ENCODE measurements at places on chromosomes 2 and 18.

GRCh38 chr2:234453216-234453615, 43.7 kb downstream of the ARL4C start:
- no peak for DNase-seq

DNA sequence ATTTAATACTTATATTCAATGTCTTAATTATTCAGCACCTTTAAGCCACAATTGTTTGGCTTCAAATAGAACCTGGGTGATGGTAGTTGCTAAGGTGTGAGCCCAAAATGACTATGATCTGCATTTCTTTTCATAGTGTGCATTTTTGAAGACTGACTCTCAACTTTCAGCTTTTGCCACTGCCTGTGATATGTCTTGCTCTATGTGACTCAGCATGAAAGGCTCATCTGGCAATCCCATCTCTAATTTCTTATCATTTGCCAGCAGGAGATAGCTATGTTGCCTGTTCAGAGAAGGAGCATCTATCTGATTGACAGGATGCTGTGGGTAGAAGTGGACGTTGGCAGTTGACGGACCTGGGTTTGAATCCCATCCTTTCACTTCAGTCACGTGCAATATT, 34.5 kb upstream of the CCDC93 start:
- no peak for DNase-seq

DNA sequence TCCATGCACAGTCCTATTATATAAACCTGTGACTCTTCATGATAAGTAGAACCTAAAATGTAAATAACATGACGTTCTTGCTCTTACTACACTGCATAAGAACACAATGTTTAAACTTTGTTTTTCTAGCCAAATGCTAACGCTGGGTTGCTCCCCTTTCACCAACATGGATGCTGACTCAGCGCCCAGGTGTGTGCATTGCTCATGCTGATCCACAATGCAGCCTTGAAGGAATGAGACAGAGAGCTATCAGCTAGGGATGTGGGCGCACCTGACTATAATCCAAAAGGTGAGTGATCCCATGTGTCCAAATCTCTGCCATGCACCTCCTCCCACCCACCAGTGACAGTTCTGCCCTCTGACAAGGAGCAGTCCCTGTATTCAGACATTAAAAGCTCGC, 235.0 kb downstream of the IRS1 start:
- DNase-seq = peak; percentile 56

- DNase-seq = peak; percentile 27
These were observed 157.6 kb upstream of the NRP2 start for GRCh38 chr2:205524656-205525055.

- no peak for DNase-seq
These were observed 18.6 kb upstream of the CTLA4 start for GRCh38 chr2:203849010-203849409.

- DNase-seq = no peak
These were observed 1071.7 kb downstream of the RPIA start for GRCh38 chr2:89763254-89763580.

- no peak for DNase-seq
These were observed 85.3 kb upstream of the MGAT4A start for GRCh38 chr2:98816281-98816680.

GRCh38 chr2:231781798-231782726, 980 bp upstream of the PDE6D start:
- peak; percentile 42 for DNase-seq

DNA sequence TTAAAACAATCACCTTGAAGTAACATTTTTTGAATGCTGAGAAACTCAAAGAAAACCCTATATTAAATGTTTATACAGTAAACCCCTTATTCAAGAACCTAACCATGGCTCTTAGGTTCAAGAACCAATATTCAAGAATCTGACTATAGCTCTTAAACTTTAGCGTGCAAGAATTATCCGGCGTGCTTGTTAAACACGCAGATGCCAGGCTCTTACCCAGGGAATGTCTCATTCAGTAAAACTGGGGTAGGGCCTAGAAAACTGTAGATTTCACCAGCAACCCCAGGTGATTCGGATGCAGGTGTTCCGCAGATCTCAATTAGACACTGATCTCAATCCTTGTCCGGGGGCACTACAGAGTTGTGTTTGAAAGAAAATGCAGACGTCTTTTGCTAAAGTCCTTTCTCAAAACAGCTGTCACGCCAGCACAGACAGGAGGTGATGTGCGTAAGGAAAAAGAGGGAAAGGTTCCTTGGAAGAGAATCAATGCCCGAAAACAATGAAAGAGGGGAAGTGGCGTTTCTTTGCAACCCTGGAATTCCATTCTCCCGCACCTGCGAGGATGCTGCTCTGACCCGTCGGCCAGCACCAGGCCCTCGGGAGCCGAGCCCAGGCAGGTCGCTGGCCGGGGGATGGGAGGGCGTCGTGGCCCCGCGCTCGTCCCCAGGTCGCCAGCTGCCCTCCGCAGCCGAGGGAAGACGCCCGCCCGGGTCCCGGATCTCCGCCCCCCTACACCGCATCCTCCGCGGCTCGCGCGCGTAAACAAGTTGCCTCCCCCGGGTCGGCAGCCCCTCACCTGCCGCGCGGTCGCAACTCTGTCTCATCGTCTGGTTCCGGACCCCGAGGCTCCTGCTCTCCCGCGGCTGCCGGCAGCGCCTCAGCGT, 851 bp downstream of the EIF2AK3 start:
- peak; percentile 19 for DNase-seq

DNA sequence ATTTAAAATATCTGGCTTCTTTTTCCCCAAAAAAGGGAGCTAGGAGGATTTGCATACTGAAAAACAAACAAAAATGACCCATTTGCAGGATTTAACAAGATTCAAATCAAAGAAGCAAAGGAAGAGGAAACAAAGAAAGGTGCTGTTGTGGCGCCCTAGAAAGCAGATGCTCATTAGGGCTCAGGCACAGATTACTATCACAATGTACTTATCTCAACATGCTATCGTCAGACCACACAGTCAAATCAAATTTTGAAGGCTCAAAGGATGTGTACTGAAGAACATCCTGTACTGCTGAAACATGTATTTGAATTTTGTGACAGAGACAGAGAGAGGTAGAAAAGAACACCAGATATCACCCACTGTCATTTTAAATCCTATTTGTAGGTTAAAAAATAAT, 10.9 kb downstream of the RBMS1 start:
- no peak for DNase-seq

GRCh38 chr2:29394981-29395350, 279.8 kb downstream of the CLIP4 start:
- no peak for DNase-seq

GRCh38 chr2:47250586-47251403, 95.7 kb upstream of the STPG4 start:
- peak; percentile 23 for DNase-seq

- no peak for DNase-seq
These were observed 228.9 kb downstream of the EIPR1 start for GRCh38 chr2:3148716-3149115.

DNA sequence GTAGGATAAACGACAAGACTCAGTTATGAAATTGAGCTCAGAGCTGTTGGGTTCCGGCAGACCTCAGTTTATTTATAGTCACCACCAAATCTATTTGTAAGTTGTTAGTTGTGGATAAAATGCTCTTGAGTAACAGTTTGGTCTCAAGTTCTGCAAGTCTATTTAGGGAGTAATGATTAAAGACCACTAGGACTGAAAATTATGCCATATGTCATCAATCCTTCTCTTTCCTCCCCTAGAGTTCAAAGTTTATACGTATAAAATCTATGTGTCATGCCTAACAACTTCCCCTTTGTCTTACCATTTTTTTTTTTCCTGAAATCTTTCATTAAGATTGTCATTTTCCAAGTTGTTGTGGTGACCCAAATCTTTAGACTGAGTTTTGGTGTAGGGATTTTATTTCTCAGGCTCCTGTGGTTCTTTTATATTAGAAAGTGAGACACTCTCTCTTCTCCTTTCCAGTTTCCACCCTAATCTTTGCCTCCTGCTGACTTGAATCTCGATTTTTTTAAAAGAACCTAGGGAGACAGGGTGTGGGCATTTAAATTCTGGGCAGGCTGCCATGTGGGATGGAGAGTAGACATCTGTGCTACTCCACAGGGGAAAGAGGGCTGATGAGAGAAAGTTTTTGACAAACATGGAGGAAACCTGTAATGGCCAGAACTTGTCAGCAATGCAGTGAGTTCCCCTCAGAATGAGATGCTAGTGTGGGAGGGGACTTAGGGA, 51.0 kb downstream of the LAMA3 start:
- peak; percentile 14 for DNase-seq

DNA sequence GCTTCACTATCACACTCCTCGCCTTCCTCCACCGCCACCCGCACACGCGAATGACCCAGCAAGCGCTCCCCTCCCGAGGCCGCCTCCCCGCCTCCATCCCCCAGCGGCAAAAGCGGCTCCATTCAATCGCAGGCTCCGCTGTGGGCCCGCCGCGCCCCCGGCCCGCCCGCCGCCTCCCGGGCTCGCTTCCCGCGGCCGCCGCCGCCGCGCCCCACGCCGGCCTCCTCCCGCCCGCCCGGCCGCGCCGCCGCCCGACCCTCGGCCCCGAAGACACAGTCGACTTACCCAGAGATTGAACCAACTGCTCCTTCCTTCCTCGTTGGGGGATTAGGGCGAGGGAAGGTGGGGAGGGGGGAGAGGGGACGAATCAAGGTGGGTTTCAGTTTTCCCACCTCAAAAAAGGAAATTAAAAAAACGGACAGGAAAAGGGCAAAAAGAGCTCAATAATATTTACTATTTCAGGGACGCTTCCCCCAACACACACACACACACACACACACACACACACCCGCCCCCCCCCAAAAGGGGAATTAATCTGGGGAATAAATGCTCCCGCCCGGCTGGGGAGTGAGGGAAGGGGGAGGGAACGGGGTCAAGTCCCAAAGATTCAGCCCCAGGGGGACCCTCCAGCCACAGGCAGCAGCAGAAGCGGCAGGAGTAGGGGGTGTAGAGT, 743 bp downstream of the XPO1 start:
- DNase-seq = no peak

DNA sequence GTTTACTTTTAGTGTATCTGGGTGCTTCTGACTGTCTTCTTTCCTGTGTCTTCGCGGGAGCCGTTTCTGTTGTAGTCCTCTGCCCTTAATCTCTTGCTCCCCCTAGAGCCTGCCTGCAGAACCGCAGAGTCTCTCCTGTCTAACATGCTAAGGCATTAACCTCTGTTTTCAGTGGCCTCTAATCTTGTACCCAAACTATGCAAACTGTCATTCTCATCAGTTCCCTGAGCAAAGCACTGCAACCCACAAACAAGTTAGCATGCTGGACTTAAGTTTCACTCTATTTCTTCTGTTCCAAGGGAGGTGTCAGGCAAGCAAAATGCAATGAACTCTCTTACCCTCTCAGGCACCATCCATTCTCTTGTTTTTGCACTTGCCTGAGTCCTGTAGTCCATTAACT, 138.4 kb downstream of the OTX1 start:
- DNase-seq = peak; percentile 36

- no peak for DNase-seq
These were observed 276.7 kb downstream of the ZNF385B start for GRCh38 chr2:179584760-179585159.

- DNase-seq = no peak
These were observed 13.4 kb downstream of the STAM2 start for GRCh38 chr2:152162141-152162540.

DNA sequence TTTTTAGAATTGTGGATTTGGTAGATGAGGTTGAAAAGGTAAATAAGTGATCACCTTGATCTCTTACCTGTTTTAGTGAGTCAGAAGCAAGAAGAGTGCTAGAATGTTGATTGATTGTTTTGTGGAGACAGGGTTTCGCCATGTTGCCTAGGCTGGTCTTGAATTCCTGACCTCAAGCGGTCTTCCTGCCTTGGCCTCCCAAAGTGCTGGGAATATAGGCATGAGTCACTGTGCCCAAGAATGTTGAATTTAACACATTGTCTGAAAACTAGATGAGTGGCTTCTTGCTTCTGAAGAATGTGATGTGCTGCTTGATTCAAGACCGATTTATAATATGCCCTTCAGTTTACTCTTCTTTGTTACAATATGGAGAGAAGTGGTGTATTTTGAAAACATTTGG, 121.3 kb downstream of the FMNL2 start:
- peak; percentile 43 for DNase-seq

- no peak for DNase-seq
These were observed 258.5 kb downstream of the ASXL3 start for GRCh38 chr18:33836564-33836963.

DNA sequence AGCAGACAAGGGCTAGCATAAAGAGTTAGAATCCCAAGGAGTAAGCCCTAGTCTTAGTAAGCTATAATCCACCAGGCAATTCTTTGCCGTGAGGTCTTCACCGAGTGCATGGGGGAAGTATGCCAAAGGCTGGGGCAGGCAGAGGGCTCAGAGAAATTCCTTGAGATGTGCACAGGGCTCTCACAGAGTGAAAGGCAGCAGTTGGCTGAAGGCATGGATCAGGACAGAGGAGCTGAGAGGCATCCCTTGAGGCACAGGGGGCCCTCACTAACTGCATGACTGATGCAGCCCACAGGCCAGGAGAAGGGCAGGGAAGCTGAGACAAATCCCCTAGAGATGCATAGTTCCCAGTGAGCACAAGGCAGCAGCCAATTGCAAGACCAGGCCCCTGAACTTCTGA, 34.1 kb downstream of the PTH2R start:
- DNase-seq = no peak

DNA sequence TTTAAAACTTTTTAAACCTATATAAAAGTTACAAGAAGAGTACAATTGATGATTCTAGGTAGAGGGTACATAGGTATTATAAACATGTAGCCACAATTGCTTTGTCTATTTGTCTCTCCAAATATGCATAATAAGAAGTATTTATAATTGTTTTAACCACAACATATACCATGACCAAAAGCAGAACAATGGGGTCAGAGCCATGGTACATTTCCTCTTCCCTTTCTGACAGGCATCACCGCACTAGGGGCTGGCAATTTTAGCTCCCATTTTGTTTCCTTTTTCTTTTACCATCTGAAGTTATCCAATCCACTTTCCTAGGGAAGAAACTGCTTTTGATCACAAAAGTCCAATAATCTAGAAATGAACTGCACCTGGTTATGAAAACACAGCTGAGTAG, 49.3 kb downstream of the TMX3 start:
- no peak for DNase-seq

- peak; percentile 69 for DNase-seq
These were observed 926 bp downstream of the SERPINB8 start for GRCh38 chr18:63970809-63971205.

DNA sequence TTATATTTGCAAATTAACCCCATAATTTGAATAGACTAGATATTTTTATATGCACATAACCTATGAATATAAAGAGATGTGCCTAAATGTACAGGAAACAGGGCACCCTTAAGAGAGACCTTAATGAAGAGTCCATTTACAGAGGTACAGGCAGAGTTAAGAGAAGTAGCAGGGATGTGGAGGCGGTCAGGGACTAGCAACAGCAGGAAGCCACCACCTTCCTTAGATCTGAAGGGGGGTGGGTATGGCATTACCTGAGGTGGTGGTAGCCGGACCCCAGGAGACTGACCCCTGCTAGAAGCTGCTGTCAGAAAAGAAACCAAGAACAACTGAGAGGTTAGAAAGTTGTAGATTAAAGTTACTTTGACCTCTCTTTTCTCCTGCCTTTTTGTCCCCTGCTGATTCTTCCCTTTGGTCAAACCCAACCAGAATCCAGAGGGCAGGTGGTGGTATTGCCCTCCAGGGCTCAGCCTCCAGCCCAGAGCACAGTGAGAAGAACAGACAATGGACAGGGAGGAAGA, 24.9 kb upstream of the ATG16L1 start:
- DNase-seq = no peak

Measured in RWPE1 (cell line).